B cell (primary cell): ENCODE measurements at places on chromosomes 2 and 18. TPM values are rescaled to one million over a fixed set of nuclear protein-coding genes. Genes with fewer than 3 reads are reported as not detected.

The METTL4 gene
- 12.4 and 12.9 TPM in 2 replicates for polyA plus RNA-seq

The MRO gene
- not detected in 2 replicates for polyA plus RNA-seq

The SLC25A52 gene
- 0.07 TPM in 1 of 2 replicates, not detected in the other for polyA plus RNA-seq

The IRS1 gene
- 3.3 and 3.8 TPM in 2 replicates for polyA plus RNA-seq

The FSHR gene
- not detected in 2 replicates for polyA plus RNA-seq

The ATP8B1 gene
- not detected in 2 replicates for polyA plus RNA-seq

The SAG gene
- polyA plus RNA-seq: 0.03 and 0.04 TPM in 2 replicates

The UGT1A6 gene
- not detected in 2 replicates for polyA plus RNA-seq

The LYG2 gene
- polyA plus RNA-seq: not detected in 2 replicates

The SPATA3 gene
- polyA plus RNA-seq: not detected in 2 replicates

The SMAD7 gene
- 10.1 and 30.8 TPM in 2 replicates for polyA plus RNA-seq

The RAX gene
- polyA plus RNA-seq: not detected in 2 replicates
